T-helper 2 cell (primary cell): ENCODE measurements at places on chromosomes 11 and 22.

GRCh38 chr11:78195917-78196560 lies 7.3 kb downstream of the USP35 start:
- DNase-seq: no peak

DNA sequence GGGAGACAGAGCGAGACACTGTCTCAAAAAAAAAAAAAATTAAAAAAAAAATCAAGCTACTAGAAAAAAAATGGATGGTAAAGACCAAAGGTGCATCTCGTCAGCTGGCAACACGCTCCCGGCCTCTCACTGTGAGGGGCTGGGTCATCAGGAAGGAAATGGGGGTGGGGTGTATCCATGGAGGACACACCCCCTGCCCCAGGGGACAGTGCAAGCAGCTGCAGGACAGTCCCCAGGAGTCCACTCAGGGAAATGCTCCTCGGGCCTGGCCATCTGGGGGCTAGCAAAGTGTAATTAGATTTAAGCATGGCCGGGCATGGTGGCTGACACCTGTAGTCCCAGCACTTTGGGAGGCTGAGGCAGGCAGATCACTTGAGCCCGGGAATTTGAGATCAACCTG lies 23.1 kb downstream of the TTLL1 start:
- DNase-seq: no peak

DNA sequence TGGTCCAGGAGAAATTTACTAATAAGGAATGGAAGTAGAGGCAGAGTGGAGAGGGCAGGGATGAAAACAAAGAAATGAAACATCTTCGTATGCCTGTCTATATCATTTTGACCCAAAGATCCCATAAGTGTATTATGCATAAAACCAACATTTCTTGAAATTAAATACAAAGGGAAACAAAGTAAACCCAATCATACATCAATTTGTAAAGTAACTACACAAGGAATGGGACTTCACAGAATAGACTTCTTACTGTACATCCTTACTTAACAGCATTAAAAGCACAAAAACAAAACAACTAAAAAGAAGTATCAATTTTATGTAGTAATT lies 253.6 kb upstream of the CCDC179 start:
- no peak for DNase-seq

DNA sequence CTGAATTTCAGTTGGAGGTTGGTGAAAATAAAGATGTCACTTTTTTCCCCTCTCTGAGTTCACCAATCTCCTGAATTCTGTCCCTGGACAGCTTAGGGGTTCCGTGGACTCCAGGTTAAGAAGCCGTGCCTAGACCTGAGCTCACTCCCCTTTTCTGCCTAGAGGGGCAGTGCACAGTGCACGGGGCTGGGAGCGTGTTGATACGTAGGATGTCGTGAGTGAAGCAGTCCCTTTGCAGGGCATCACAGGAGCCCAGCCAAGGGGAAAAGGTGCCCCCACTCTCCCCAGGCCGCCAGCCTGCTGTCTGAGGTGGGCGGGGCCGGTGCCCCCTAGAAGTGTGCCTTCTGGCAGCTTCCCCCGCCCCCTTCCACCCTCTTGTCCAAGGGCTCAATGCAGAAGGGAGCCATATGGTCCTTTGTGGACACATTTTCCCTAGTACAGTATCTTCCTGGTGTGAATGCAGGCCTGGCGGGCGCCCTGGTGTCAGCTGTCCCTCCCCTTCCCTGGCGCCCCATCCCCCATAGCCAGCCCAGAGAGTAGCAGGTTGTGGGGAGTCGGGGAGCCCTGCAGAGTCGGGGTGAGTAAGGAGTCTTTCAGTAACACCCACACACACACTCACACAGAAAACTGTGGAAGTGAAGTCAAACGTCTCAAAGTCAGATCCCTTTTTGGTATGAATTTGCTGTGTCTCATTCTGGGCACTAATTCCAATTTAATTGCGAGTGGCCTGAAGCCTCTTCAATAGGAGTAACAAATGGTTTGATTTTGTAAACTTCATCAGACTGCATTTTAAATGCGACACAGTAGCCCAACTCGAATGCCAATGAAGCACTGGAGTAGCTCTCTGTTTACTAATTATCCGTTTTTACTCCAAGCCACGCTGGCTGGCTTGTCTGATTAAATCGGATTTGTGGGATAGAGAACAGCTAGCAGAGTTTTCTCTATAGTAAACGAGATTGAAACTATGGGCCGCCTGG lies 67.5 kb upstream of the NNMT start:
- no peak for DNase-seq

DNA sequence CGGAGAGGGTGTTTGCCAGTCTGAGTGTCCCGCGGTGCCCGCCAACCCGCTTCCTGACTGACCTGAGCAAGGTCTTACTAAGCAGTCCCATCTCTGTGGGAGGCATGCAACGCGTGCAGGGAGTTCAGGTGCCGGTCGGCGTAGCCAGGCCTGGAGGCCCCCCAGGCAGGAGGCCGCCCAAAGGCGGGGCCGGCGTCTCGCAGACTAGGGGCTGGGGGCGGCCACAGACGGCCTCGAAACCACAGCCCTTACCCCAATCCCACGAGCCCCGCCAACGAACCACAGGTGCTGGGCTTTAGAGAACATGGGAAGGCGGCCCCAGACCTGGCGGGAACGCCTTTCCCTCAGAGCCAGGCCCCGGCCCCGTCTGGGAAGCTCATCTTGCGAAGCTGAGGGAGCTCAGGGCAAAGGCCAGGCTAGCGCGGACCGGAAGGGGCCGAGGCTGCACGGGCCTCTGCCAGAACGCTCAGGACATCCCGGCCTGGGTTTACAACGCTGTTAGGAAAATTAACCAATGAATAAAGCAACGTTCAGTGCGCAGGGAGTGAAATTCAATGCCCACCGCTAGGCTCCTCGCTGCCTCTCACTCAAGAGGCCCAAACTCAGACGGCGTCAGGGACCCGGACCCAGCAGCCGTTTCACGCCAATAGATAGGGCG lies 2.1 kb upstream of the MTFP1 start:
- DNase-seq: peak; percentile 51
